Kidney epithelial cell (primary cell): ENCODE measurements at places on chromosomes 12 and 14. TPM values are rescaled to one million over a fixed set of nuclear protein-coding genes. Genes with fewer than 3 reads are reported as not detected.

Gene TAS2R8
- 0.08 TPM in 1 of 2 replicates, not detected in the other for total RNA-seq

Gene ITPR2
- 16.3 and 19.9 TPM in 2 replicates for total RNA-seq

Gene PLCZ1
- total RNA-seq = not detected in 2 replicates

Gene MANSC4
- total RNA-seq = not detected in 2 replicates

Gene PAX9
- total RNA-seq = 0.13 TPM in 1 of 2 replicates, not detected in the other

Gene EML5
- total RNA-seq = 0.79 and 1.1 TPM in 2 replicates

Gene RASSF3
- total RNA-seq = 23.6 and 25.7 TPM in 2 replicates

DNA sequence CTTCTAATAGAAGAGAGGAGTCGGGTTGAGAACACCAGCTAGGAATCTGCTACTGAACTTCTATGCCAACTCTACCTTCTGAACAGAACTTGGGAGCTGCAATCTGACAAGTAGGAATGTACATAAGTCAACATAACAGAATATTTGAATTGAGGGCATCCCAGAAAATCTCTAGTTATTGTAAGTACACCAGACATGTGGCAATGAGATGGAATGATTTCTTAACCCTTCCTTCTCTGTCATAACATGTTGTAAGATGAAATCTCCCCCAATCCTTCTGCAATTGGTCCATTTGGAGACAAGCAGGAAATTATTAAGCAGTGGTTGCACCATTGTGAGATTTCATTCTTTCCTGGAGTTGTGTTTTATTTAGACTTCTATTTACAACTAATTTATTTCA is 68.7 kb upstream of the TMPO start:
- no peak for DNase-seq

DNA sequence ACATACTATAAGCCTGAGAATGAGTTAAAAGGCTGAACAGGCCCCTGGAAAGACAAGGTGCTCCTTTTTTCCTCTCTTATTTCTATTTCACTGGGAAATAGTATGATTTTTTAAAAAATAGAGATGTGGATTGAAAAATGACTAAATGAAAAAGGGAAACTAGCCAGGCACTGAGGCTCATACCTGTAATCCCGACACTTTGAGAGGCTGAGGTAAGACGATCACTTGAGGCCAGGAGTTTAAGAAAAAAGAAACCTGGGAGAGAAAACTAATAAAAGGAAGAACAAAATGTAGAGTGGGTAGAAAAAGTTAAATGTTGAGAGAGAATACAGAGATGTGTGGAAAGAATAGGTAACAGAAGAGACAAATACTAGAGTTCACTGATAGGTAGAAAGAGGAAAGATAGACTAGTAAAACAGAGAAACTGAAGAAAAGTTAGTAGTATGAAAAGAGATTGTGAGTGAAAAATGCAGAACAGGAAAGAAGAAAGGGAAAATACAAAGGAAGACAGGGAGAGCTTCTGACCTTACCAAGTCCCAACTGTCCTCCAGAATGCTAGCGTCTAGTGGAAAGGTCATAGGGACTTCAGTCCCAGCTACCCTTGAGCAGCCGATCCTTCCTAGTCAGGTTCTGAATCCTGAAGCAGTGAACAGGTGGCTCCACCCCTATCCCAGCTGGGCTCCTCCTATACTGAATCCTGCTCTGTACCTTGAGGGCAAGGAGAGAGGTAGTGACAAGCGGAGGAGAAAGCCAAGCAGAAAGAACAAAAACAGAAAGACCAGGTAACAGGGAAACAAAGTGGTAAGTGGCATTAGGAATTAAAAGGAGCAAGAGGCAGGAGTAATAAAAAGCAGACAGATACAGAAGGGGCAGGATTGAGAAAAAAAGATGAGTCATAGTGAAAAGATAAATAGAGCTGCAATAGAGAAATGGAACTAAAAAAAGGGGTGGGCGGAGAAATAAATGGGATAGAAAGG is 7.3 kb downstream of the TMEM116 start:
- no peak for DNase-seq

GRCh38 chr14:61420326-61420725 is 98.9 kb downstream of the PRKCH start:
- DNase-seq = peak; percentile 37

- no peak for DNase-seq
Observed at GRCh38 chr14:75497191-75497590, 25.1 kb upstream of the BATF start.

DNA sequence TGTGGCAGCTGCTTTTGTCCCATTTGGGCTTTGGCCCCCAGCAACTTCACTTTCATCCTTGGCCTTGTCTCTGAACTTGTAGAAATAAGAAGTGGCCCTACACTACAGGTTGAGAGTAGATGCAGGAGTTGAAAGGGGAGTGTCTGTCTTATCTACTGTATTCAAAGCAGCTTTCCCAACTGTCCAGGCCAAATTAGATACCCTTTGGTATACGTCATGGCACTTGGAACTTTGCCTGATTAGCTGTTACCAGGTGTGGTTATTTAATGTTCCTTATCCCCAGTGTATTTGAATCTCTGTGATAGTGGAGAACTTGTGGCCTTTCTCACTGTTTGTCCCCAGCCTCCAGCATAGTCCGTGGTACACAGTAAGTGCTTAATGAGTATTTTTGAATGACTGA is 33.5 kb downstream of the SUDS3 start:
- DNase-seq = no peak

- no peak for DNase-seq
Observed at GRCh38 chr14:59123531-59123930, 64.9 kb upstream of the DAAM1 start.

GRCh38 chr12:103314786-103315185 is 181.0 kb downstream of the C12orf42 start:
- no peak for DNase-seq

- DNase-seq = no peak
Observed at GRCh38 chr12:27618836-27619235, 77.4 kb upstream of the REP15 start.

GRCh38 chr14:101152855-101153254 is 249.3 kb upstream of the RTL1 start:
- DNase-seq = no peak

- peak; percentile 82 for DNase-seq
Observed at GRCh38 chr14:69039288-69039628, 60.2 kb upstream of the ACTN1 start.

DNA sequence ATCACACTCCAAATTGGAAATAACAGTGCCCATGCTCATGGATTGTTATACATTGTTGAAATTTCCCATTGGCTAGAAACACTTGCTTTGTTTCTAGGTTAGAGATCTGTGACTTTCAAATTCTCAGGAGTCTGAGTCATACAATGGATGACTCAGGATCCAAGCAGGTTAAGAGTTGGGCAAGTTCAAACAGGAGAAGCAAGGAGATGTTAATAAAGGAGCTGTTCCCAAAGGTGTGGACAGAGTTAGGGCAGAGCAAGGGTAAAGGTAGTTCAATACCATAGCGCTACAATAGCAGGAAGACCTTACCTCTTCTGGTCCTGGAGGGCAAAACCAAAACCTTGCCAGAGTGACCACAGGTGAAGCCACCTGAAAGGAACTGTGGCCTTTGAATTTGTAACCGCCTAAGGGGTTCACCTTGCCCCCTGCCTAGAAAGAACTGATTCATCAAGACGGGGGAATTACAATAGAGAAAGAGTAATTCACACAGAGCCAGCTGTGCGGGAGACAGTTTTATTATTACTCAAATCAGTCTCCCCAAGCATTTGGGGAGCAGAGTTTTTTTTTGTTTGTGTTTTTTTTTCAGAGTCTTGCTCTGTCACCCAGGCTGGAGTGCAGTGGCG is 4.2 kb upstream of the AMN1 start:
- DNase-seq = peak; percentile 90

GRCh38 chr12:5258926-5259325 is 173.0 kb upstream of the NTF3 start:
- no peak for DNase-seq

DNA sequence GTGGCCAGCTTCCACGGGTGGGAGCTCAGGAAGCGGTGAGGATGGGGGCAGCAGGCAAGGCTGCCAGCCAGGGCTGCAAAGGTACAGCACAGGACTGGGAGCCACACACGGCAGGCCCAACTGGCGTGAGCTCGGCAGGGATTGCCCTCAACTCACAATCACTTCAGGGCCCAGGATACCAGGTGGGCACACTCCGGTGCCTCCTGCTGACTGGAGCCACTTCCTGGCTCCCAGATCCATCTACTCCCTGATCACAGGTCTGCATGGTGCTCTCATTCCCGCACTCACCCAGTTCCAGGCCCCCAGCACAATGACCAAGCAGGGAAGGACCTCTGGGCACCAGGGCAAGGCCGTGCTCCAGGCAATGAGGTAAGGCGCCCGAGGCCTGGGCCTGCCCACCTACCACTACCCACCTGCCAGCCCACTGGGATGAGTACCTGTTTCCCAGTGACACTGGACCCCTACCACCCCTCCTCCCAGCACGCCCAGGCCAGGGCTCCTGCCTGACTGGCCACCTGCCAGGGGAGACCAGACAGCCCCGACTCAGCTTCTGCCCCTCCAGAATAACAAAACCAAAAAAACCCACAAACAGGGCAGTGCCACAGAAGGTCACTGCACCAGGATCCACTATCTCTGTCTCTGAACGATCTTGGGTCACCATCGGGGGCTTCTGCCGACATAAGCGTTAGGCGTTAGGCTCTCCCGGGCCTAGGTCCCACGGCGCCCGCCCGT is 1.8 kb downstream of the JAG2 start:
- no peak for DNase-seq

GRCh38 chr14:74886001-74886400 is 4.3 kb downstream of the DLST start:
- no peak for DNase-seq

GRCh38 chr14:51093371-51094281 is 1.3 kb downstream of the TRIM9 start:
- DNase-seq = no peak

DNA sequence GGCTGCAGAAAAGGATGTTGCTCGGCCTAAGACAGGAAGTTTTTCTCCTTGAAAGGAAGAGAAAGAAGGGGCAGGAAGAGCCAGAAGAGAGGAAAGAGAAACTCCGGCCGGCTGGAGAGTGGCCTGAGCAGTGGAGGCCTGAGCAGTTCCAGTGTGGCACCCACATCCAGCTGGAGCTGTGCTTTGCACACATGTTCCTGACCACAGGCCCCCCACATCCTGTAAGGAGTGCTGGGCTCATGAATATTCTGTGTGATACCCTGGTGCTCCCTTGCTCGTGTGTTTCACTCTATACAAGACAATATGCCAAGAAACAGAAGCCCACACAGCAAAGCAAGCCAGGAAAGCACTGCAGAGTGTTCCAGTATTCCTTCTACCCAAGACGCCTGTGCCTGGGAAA is 27.1 kb downstream of the POLE start:
- no peak for DNase-seq

GRCh38 chr12:104060791-104061190 is 3.5 kb upstream of the HCFC2 start:
- no peak for DNase-seq

DNA sequence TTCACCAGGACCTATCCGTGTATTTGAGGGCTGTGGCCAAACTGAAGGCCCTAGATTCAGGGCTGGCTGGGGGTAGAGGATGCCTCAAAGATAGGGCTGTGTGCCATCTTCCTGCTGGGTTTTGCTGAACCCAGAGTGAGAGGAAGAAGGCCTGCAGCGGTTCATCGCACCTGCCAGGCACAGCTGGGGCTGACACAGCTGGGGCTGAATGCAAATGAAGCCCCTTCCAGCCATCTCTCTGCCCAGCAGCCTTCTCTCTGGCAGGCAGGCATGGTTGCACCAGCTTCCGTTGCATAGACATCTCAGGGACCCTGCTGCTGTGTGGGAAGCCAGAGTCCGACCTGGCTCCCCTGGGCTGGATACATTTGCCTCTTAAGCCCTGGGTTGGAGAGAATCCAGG is 152.4 kb downstream of the TSPAN9 start:
- DNase-seq = no peak

DNA sequence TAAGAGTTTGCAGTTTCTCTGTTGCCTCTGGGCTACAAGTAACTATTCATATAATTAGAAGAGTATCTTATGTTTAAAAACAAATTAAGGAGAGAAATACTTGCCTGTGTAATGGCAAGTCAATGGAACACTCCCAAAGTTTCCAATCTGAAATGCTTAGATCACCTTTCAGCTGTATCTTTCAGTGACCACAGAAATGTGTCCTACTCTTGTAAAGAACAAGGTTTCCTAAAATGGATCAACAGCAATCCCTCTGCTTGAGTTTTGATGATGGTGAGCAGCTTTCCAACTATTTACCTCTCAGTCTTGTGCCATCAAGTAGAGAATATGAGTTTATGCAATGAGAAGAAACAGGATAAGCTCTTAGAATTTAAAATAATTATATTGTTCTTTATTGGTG is 92.9 kb downstream of the ERGIC2 start:
- no peak for DNase-seq

GRCh38 chr14:103543140-103543539 is 14.1 kb downstream of the TRMT61A start:
- no peak for DNase-seq

- no peak for DNase-seq
Observed at GRCh38 chr14:33941718-33942117, 9.2 kb downstream of the EGLN3 start.

DNA sequence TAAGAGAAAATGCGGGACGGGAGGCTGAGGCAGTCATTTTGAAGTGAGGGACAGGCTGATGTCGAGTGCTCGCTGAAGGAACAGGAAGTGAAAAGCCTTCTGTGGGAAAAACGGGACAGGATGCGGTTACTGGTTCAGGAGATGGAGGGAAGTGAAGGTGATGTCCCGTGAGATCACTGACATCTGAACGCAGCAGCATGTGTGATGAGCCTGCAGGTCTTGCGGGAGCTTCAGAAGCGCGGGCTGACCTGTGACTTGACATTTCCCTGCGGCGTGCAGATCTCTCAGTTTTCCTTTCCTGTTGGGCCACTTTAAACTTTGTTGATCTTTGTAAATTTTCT is 77.8 kb downstream of the DDX51 start:
- no peak for DNase-seq

- DNase-seq = no peak
Observed at GRCh38 chr14:64688811-64689281, 15.4 kb upstream of the PLEKHG3 start.
